ENCODE measurements at places on chromosomes 1 and 21.
A peak's percentile ranks its signal among the peaks of the same experiment; 100 is the strongest.

- DNase-seq = no peak
Observed at GRCh38 chr1:52343979-52344378, 22.0 kb downstream of the CC2D1B start.

GRCh38 chr1:64519901-64520300 is 50.0 kb downstream of the CACHD1 start:
- no peak for DNase-seq

- peak; percentile 5 for DNase-seq
Observed at GRCh38 chr21:17848228-17848627, 29.1 kb upstream of the C21orf91 start.

DNA sequence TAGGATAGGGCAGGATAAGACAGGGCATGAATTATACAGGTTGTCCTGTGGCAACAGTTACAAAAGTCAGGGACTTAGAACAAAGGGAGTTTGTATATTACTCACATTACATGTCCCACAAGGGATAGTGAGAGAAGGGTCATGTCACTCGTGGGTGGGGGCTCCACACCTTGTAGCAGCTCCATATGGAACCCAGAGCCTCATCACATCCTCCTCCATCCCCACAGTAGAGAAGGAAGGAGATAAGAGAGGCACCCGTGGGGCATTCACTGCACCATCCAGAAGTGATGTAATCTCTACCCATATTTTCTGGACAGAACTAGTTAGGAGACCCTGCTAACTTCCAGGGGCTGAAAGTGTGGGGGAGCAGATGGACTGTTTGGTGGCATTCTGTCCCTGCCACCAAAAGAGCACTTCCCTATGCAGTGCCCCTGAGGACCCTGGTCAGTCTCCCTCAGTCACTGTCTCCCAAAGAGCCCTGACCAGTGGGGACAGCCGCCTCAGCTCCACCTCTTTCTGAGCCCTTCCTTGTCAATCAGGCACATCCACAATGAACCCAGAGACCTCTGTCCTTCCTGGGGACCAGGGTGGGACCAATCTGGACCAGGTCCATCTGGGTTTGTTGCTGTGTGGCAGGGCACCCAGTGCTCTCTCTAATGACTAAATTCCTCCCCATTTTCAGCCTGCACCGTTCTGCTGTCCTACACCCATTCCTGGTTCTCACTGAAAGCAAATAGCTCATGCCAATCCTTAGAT is 154.8 kb upstream of the ETV3 start:
- no peak for DNase-seq

- no peak for DNase-seq
Observed at GRCh38 chr1:115133440-115133839, 44.1 kb upstream of the TSPAN2 start.

DNA sequence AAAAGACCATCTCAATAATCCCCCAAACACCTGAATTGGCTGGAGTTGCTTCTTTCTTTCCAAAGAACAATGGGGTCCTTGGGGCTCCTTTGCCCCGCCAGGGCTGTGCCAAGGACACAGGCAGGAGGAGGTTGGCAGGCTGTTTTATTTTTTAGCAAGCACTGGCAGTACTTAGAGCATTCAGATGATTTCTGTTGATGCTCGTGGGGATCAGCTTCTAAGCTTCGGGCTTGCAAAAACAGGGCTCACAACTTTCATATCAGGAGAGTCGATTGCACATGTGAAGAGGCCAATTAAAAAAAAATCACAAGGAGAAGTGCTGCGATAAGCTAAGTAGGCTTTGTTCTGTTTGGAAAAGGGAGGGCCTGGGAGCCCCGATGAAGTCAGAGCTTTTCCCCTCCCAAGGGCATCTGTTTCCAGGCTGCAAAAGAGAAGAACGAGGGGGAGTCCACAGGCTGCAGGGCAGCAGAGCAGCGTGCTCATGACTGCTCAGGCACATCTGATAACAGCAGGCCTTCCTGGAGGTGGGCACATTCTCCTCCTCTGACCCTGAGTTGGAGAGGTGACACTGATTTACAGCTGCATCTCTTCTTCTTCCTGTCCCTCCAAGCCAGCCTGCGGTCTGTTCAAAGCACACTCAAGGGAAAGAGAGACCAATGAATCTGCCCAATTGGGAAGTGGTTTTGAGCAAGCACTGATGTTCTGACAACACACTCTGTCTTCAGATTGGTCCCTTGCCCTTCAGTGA is 27.3 kb upstream of the BCAR3 start:
- DNase-seq = no peak

GRCh38 chr1:11321656-11322491 is 48.9 kb downstream of the UBIAD1 start:
- DNase-seq = no peak

GRCh38 chr1:24486331-24487065 is 16.1 kb upstream of the RCAN3 start:
- no peak for DNase-seq

DNA sequence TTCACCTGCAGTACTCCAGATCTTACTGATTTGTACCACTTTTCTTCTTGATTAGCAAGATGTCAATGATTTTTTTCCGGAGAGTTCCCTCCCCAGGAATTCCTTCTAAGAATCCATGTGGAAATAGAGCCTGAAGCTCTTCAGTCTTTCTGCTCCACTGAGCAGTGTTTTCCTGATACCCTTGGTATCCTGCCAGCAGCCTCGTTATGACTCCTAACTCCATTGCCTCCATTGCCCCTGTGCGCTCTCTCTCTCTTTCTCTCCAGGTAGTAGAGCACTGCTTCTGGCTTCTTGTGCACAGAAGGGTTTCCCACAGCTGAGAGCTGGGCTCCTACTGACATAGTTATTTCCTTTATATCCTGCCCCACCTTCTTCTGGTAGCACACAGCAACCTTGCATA is 12.2 kb downstream of the UBE2U start:
- no peak for DNase-seq

DNA sequence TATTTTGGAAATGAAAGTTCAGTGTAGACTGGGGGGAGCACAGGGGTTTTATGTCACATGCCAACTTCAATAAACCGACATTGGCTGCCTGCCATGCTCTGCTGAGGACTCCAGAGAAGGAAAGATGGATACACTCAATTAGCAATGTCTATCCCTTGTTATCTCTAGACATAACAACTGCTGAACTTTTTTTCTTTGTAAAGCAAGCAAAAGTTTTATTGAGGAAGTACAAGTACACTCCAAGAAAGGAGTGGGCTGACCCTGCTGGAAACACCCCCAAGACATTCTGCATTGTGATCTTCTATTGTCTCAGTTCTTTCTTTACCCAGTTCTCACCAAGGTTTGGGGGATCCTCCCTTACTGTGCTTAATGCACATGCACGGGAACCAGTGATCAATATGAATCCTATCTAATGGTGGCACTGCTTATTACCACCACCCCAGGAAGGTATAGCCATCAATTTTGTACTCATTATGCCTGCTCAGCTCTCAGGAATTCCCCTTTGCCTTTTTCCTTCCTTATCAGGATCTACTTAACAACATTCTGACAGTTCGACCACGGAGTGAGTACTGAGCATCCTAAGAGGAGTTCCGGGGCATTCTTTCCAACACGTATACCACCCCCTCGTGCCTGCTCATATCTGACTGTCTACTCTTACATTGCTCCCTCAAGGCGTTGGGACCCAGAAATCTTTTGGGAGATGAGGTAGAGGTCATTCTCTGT is 28.7 kb downstream of the SYNJ1 start:
- no peak for DNase-seq

- no peak for DNase-seq
Observed at GRCh38 chr1:65255656-65256050, 53.7 kb upstream of the DNAJC6 start.

GRCh38 chr1:156148216-156148615 is 5.2 kb upstream of the SEMA4A start:
- no peak for DNase-seq

GRCh38 chr1:187226396-187226795 is 397.6 kb downstream of the PLA2G4A start:
- no peak for DNase-seq

Data from stimulated activated CD4-positive, alpha-beta T cell treated with anti-CD3 and anti-CD28 coated beads, Interleukin-1b, Interleukin-23, amount 100 ng/mL, for 48 hours (primary cell).